ENCODE measurements at places on chromosomes 1 and 21.

GRCh38 chr1:117709249-117709691 lies 103.4 kb downstream of the TENT5C start:
- DNase-seq, result no peak

GRCh38 chr21:32705139-32705538 lies 22.7 kb downstream of the SYNJ1 start:
- DNase-seq, result no peak

- no peak for DNase-seq
These were observed 39.3 kb downstream of the NFIA start for GRCh38 chr1:61121631-61122030.

GRCh38 chr1:232109391-232109790 lies 482.8 kb downstream of the DISC1 start:
- DNase-seq, result no peak

- no peak for DNase-seq
These were observed 4.0 kb upstream of the ZBTB40 start for GRCh38 chr1:22447621-22448111.

GRCh38 chr1:201748335-201748734 lies 80.6 kb upstream of the IPO9 start:
- no peak for DNase-seq

DNA sequence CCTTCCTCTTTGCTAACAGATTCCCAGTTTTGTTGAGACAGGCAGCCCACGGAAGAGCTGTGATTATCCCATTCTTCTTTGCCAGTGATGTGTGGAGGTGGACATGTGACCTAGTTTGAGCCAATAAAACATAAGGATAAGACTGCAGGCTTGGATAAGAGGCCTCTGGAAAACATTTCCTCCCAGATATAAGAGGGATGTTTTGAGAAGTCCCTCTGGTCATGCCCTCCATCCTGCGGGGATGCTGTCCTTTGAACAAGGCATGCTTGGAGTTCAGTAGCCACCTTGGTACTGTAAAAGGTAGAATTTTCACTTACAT lies 155.7 kb downstream of the TM2D1 start:
- DNase-seq, result peak; percentile 75

- no peak for DNase-seq
These were observed 19.7 kb downstream of the BCAR3 start for GRCh38 chr1:93661829-93662474.

- no peak for DNase-seq
These were observed 58.7 kb downstream of the PRDM16 start for GRCh38 chr1:3127738-3128137.

GRCh38 chr1:3314491-3315381 lies 139.7 kb upstream of the ARHGEF16 start:
- no peak for DNase-seq

DNA sequence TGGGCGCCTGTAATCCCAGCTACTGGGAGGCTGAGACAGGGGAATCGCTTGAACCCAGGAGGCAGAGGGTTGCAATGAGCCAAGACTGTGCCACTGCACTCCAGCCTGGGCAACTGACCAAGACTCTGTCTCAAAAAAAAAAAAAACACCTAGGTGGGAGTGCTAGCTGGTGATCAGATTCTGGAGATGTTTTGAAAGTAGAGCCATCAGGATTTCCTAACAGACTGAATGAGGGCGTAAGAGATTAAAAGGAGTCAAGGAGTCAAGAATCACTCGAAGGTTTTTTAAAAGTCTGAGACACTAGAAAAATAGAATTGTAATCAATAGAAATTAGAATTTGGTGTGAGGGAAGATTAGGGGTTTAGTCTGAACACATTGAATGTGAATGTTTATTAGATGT lies 73.8 kb downstream of the HSF2BP start:
- no peak for DNase-seq

- DNase-seq, result no peak
These were observed 55.1 kb upstream of the GJA5 start for GRCh38 chr1:147815503-147815902.

GRCh38 chr1:3213730-3214129 lies 144.7 kb downstream of the PRDM16 start:
- DNase-seq, result no peak

GRCh38 chr1:185400052-185400451 lies 83.0 kb upstream of the IVNS1ABP start:
- no peak for DNase-seq

GRCh38 chr1:241156231-241156965 lies 200.6 kb downstream of the RGS7 start:
- no peak for DNase-seq

Data from NCI-H524 treated with DMSO at 0.1 percent for 48 hours (cell line).